NCI-H748 treated with DMSO at 0.1 percent for 48 hours (cell line): ENCODE measurements at places on chromosomes 4 and X.

DNA sequence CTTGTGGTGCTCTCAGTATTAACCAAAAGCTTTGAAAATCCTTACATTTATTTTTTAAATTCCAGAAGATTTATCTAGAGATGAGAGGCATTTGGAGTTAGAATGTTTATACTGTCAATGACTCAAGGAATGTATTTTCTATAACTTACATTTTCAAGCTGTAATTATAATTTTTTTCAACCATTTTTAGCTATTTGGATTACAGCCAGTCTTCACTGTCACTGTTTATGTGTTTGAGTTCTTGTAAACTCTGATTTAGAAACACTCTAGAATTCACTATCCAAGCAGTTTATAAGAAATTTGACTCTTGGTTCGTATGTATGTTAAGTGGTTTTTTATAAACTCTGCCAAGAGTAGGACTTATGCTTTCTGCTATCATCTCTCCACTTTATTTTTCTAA, 36.7 kb upstream of the GUCY1A1 start:
- no peak for DNase-seq

GRCh38 chrX:78658845-78659744, at the start of gene RTL3:
Gene RTL3 (minus strand): TSS chrX:78659328. CDS start chrX:78658420, 908 bp downstream.
- DNase-seq = no peak

GRCh38 chr4:37338972-37339371, 94.4 kb downstream of the NWD2 start:
- no peak for DNase-seq

DNA sequence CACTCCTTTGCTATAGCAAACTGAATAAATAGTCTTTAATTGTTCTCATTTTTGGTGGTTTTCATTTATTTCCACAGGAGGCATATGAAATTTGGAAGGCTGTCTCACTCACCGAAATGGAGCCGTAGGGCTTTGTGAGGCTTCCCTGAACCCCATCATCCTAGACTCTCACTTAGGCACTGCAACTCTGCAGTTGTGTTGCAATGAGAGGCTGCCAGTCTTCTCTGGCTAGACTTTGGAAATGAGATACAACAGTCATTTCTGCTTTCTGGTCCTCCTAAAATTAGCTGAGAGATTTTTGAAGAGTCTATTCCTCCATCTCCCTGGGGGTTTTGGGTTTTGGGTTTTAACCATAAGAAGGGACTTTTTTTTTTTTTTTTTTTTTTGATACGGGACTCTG, 146.5 kb downstream of the SH3BGRL start:
- DNase-seq = no peak

DNA sequence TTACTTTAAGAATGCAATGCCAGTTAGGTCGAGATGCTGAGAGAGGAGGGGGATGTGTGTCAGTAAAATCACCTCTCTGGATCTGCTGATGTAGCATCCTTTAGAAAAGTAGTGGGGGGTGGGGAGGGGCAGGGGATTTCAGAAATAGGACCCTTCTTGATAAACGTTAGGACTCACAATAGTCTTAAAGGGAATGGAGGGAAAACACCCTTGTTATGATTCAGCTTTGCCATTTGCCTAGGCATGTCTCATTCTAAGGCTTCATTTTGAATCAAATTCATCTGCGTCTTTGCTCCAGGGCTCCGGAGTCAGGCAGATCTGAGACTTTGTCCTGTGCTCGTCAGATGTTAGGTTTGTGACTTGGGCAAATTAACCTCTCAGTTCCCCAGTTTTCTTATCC, 879 bp downstream of the SH2D1A start:
- no peak for DNase-seq

- no peak for DNase-seq
Observed at GRCh38 chrX:32472364-32472763, 739.0 kb downstream of the DMD start.

GRCh38 chr4:41981456-41981855, at the start of gene DCAF4L1:
Gene DCAF4L1 (plus strand): TSS chr4:41981756. CDS start chr4:41981793, 37 bp downstream.
- DNase-seq = no peak

DNA sequence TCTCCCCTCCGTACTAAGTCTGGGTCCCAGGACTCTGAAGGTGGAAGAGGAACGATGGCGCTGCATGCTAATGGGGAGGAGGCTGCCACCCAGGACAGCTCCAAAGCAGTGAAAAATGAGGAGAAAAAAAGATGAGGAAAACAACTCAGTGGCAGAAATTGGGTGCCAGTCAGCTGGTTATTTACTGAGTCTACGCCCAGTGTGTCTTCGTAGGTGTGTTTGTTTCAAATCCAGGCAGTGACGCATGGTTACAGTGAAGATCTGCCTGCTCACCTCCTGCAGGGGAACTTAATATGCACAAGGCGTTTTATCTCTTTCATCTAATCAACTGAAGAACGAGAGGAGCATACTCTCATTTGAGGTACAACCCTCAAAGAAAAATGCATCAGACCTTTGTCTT, 70.9 kb upstream of the FBXW7 start:
- no peak for DNase-seq

GRCh38 chr4:113483131-113483530, 278.4 kb downstream of the CAMK2D start:
- DNase-seq = no peak

DNA sequence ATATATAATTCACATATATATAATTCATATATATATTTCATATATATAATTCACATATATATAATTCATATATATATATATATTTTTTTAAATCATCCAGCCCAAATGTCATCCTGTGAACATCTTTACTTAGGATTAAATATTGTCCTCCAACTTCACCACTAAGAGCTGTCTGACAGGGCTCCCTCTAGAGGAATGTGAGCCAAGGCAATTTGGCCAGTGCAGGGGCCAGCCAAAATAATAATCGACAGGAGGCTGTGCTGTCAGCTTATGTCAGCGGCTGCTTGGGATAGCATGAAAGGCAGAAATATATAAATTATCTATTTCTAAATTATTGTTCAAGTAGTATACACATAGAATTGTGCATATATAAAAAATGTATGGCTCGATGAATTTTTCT, 29.5 kb downstream of the EGFL6 start:
- DNase-seq = no peak

DNA sequence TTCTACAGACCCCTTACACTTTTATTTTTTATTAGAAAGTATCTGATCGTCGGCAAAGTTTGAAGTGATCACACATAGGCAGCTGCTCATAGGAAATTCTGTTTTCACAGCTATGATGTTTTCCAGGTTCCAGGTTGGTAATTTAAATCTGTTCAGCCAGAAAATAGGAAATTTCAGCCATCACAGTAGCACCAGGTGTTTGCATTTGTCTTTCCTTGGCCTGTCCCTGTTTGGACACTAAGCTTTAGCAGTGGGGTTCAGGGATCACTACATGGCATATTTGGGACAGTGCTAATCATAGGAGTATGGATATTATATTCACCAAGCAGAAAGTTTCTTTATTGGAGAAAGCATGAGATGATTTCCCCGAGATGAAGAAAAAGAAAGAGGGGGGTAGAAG, 92.9 kb downstream of the ANK2 start:
- DNase-seq = no peak

DNA sequence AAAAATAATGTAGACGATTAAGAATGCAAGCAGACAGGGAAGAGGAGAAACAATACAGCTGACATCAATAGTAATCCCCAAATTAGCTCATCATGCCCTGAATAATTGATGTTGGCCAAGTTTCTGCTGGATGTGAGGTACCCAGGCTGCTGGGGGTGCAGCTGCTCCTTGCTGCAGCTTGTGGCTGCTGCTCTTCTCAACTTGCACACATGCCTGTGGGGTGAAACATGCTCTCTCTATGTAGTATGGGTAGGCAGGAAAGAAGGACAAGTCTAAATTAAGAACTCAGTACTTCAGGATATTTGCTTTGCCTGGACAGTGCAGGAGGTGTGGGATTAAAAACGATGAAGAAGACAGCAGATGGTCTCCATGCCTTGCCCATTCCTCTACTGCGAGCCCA, 16.7 kb downstream of the EDA2R start:
- DNase-seq = no peak

DNA sequence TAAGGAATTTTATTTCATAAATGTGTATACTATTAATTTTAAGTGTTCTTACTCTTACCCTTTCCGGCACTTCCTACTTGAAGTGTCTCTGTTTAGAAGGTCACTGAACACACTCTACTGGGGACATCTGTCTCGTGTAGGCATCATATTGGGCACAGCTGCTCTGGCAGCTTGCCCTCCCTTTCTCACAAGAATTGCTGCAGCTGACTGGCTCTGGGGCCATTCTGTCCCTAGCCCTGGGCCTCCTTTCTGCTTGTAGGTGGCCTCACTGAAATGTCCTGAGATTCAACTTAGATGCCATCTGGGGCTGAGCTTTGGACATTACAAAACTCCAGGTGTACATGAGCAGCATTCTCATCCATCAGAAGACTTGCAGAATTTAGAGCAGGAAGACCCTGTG, 49.6 kb downstream of the SMAD1 start:
- no peak for DNase-seq

- DNase-seq = no peak
Observed at GRCh38 chr4:17347445-17347844, 164.4 kb downstream of the QDPR start.

- DNase-seq = no peak
Observed at GRCh38 chrX:14930663-14931062, 57.4 kb downstream of the MOSPD2 start.

DNA sequence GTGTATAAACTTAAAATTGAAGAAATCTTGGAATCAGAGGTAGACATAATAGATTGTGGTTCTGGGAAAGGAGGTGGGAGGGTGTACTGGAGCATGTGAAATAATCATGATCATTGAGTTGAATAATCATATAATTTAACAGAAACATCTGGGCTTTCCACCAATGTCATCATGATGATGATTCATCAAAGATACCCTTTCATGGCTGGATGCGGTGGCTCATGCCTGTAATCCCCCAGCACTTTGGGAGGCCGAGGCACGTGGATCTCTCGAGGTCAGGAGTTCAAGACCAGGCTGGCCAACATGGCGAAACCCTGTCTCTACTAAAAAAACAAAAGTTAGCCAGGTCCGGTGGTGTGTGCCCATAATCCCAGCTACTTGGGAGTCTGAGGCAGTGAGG, 6.7 kb upstream of the RUFY3 start:
- DNase-seq = no peak

DNA sequence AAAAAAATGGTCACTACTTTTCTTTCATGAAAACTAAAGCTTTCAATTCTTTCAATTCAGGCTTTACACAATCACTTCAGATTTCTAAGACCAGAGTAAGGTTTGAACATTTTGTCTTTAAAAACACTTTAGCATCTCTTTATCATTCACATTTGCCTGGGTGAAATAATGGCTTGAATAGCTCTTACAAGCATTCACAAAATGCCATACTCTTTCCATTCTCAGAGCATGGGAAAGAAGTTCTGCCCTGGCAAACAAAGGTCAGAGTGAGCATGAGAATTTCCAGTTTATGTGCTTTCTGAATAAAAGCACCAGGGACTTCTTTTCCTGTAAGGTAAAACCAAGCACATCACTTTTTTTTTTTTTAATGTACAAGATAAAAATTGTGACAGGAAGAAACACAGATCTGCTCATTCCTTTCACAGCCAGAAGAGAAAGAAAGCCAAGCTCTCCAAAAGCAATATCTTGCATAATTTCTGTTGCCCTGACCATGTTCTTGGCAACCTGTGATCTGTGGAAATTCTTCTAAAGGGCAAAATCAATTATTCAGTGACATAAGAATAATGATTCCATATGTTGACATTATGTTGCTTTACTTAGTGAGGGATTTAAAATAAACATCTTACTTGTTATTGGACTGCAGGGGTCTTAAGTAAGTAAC, 64.8 kb downstream of the CD40LG start:
- no peak for DNase-seq

- DNase-seq = no peak
Observed at GRCh38 chrX:41870719-41871151, 52.6 kb downstream of the CASK start.

DNA sequence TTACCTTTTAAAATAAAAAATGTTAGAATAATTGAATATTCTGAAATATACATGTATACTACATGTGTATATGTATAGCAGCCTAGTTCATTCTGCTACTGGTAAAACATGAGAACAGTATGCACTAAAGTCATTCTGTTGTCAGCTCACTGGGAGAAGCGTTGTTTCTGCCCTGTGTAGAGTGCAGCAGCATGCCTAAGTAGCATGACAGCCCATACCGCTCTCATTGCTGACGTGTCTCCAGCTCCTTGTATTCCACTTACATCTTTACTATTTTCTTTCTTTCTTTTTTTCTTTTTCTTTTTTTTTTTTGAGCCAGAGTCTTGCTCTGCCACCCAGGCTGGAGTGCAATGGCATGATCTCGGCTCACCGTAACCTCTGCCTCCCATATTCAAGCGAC, 90.7 kb downstream of the KLHL8 start:
- DNase-seq = no peak
